ENCODE measurements at places on chromosomes 16 and 17.

- no peak for DNase-seq
These were observed 305.9 kb downstream of the PMP22 start for GRCh38 chr17:14959106-14959648.

DNA sequence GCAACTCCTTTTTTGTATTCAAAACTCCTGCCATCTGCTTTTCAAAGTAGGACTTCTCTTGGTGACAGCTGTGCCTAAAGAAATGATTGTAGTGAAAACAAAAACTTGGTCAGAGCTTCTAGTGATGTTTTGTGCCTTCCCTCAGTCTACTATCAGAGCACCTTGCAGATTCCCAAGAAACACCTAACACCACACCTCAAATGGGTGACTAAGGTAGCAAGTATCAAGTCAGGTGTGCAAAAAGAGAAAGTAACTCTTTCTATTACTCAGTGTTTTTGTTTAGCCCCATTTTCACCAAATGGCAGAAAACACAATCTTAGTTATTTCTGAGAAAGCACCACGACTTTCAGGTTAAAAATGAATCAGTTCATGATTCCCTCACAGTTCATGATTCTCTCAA, 2.0 kb upstream of the PMFBP1 start:
- no peak for DNase-seq

GRCh38 chr17:4566785-4567184, 6.4 kb upstream of the GGT6 start:
- DNase-seq: no peak

DNA sequence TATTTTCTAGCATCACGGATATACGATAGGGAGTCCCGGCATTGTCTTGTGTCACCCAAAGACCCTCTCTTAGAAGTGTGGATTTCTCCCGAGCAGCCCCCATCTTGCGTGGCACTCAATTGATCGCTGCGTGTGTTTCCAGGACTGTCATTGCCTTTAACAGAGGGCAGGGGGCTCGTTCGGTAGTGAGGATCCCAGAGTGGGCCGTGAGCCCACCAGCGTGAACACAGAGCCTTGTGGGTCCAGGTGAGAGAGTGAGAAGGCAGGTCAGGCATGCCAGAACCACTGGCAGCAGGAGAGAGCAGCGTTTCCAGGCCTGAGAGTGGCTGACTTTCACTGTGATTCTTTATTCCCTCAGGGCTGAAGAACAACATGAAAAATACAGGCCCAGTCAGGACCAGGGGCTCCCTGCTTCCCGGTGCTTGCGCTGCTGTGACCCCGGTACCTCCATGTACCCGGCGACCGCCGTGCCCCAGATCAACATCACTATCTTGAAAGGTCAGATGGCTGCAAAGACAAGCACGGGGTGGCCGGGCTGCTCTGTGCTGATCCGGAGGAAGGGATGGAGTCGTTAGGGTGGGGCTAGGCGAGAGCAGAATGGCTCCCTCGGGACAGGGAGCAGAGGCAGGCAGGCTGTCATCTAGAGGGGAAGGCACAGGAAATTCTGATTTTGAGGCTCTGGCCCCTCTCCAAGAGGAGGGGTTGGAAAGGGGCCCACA, 22.4 kb downstream of the C1QTNF1 start:
- DNase-seq: no peak

DNA sequence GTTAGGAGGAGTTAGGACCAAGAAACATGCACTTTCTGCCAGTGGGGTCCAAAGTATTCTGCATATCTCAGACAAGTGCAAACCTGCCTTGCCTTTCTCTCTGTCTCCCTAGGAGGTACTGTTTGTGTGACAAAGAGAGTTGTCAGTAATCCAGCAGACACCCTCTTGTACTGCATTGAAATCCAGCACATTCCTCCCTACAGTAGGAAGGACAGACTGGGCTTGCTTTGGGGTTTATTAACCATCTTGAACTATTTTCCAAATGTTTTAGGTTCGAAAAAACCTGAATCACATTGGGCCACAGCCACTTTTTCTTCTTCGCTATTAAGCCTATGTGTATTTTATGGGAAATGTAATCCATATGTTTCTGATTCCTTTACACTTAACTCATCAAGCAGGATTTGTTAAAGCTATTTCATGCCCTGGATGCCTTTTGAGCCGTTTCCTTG, 204.2 kb upstream of the KCNJ16 start:
- no peak for DNase-seq

DNA sequence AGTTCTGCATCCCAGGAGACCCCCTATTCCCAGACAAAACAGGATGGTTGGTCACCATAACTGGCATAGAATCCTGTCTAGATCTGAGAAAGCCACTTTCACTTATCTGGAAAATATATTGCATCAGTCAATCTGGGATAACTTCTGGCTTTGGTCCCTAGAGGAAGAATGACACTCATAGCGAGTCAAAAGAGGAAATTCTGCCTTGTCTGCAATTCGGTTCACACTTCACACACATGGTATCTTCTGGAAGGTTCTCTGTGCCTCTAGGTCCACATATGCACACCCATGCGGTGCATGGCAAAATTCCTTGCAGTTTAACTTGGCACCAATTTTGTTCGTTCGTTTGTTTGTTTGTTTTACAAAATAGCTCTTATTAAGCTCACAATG, 49.2 kb upstream of the WSCD1 start:
- no peak for DNase-seq

DNA sequence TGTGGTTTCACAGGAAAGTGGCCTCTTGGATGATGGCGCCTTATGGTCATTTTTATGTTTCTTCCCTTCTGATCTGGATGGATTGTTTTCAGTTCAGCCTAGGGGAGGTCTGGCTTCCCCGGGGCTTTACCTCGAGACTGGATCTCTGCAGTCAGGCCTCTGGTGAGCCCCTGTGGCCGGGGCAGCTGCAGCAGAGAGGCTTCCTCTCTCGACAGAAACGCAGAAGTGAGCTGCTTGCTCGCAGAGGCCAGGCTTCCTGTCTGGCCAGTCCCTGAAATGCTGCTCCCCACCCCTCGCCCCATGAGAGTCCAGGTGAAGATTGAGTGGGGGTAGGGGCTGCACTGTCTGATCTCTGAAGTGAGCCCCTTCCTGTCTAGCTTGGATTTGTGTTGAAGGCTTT, 44.0 kb downstream of the PLCG2 start:
- DNase-seq: no peak

- DNase-seq: no peak
These were observed 714 bp downstream of the CACNA1H start for GRCh38 chr16:1153480-1154160.

DNA sequence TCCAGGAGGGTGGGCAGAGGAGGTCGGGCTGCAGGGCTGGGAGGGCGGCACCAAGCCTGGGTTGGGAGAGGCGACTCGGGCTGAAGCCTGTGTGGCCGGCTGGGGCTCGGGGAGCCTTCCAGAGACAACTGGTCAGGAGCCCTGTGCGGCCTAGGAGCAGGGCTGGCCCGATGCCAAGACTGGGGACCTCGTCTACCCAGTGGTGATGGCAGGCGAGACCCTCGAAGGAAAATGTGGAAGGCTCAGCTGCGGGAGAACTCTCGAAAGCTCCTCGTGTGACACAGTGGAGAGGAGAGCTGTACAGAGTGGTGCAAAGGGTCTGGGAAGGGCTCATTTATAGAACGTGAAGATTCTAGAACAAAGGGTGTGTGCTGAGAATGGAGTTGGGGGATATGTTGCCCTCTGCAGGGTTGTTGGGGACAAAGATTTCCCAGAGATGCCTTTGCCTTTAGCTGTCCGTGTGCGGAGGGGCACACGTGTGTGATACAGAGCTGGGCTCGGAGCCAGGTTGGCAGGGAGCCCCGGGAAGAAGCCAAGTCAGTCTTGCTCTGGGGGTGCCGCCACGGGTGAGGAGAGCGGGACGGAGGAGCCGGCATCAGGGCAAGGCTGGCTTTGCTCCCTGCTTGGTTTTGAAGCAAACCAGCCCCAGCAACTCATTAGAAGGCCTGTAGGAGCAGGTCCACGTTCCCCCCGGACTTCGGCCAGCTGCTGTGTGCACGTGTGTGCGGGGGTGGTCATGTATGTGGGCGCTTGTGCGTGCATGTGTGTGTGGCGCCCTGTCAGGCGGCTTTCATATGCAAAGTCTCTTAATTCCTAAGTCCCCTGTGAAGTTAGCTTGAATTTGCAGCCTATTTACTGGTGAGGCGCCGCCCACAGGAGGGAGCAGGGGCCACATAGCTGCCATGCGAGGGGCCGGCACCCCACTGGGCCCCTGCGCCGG, 132.4 kb upstream of the CHMP6 start:
- DNase-seq: no peak

All from vagina (tissue), 2 donors.